ENCODE measurements at places on chromosomes 5 and 9. TPM values are rescaled to one million over a fixed set of nuclear protein-coding genes. Genes with fewer than 3 reads are reported as not detected.

The SPINK5 gene
- not detected for total RNA-seq

The NR4A3 gene
- total RNA-seq, result 2.2 TPM

The CTXN3 gene
- not detected for total RNA-seq

The NKD2 gene
- total RNA-seq, result not detected

The SPATA31A3 gene
- total RNA-seq, result not detected

The GGTA1 gene
- 0.13 TPM for total RNA-seq
